ENCODE measurements at places on chromosomes 11 and 22. TPM values are rescaled to one million over a fixed set of nuclear protein-coding genes. Genes with fewer than 3 reads are reported as not detected.

DNA sequence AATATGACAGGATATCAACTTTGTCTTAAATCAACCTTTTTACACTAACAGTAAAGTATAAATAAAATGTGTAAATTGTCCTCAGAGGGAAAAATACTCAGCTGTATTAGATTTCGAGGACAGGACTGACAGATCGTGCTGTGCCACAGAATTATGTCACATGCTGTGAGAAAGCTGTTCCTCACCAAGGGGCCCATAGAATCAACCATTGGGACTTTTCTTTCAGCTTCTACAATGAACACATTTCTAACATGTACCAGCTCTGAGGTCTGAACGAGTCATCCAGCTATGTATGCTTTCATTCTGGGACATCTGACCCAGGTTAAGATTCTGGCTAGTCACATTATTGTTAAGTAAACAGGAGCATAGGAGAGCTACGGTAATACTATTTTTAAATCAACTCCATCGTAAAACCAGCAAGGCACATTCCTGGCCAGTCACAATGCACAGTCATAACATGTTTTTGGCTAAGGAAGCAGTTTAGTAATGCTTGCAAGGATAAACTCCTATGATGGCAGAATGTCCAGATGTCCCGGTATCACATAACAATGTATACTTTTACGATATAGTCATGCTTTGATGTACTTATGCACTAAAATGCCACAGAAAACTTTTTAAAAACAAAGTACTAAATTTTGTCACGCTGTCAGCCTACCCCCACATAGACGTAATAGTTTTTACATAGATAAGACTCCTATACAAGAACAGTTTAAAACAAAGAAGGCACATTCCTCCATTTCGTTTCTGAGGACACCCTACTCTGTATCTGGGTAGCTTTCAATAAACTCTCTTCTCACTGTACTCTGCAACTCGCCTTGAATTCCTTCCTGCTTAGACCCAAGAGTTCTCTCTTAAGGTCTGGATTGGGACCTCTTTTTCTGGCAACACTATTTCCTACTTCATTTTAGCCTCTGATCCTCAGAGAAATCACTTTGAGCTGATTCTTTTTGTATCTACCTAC is 27.4 kb downstream of the ZNF214 start:
- DNase-seq: peak; percentile 13

DNA sequence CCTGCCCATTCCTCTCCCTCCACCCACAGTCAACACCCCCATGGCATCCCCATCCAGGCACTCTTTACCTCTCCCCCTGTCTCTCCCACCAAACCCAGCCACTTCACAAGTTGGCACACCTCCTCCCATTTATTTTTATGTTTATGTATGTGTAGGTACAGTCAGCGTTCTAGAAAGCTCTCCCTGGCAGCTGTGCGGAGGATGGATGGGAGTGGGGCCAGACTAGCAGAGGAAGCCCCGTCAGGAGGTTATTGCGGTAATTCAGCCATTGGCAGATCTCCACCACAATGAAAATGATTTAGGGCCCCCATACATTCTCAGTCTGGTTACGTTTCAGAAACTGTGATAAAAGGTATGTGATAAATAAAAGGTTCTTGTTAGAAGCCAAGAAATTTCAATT is 51.3 kb downstream of the BTG4 start:
- no peak for DNase-seq

- no peak for DNase-seq
Measured at GRCh38 chr22:41241133-41241676, 474 bp upstream of the CHADL start.

GRCh38 chr22:43848366-43849171 is 13.7 kb downstream of the SULT4A1 start:
- no peak for DNase-seq

NRGN gene
- not detected for total RNA-seq

Measured in uterus (tissue), 4 donors.